HFFc6 (cell line): ENCODE measurements at places on chromosomes 5 and 9. TPM values are rescaled to one million over a fixed set of nuclear protein-coding genes. Genes with fewer than 3 reads are reported as not detected.

PITX1 gene
- 15.6 to 25.5 TPM (median 19.5 TPM) in 3 replicates for total RNA-seq

TNIP1 gene
- 85.9 to 103 TPM (median 89.0 TPM) in 3 replicates for total RNA-seq

ABLIM3 gene
- 25.3 to 49.9 TPM (median 31.1 TPM) in 3 replicates for total RNA-seq

SLC46A2 gene
- not detected in 3 replicates for total RNA-seq

PPP2R2B gene
- not detected in 3 replicates for total RNA-seq

ZSWIM6 gene
- 9.7 to 12.0 TPM (median 11.2 TPM) in 3 replicates for total RNA-seq

C5 gene
- 1.2 to 2.0 TPM (median 1.7 TPM) in 3 replicates for total RNA-seq

RANBP17 gene
- 3.9 to 9.3 TPM (median 5.0 TPM) in 3 replicates for total RNA-seq

CDKN2B gene
- total RNA-seq: 8.2 to 11.5 TPM (median 8.4 TPM) in 3 replicates

TAF11L10 gene
- total RNA-seq: not detected in 3 replicates

ASS1 gene
- 52.9 to 103 TPM (median 74.6 TPM) in 3 replicates for total RNA-seq

PCDHGA2 gene
- 1.5 to 3.7 TPM (median 2.3 TPM) in 3 replicates for total RNA-seq

CDH12 gene
- not detected in 3 replicates for total RNA-seq

BNIP1 gene
- total RNA-seq: 16.9 and 17.4 TPM in 2 replicates

FBN2 gene
- total RNA-seq: 180 to 253 TPM (median 185 TPM) in 3 replicates

DBH gene
- not detected in 2 replicates for total RNA-seq

IFNB1 gene
- not detected in 2 replicates for total RNA-seq

ALDH7A1 gene
- 79.7 to 97.3 TPM (median 89.2 TPM) in 3 replicates for total RNA-seq

HSD17B3 gene
- not detected in 3 replicates for total RNA-seq

HABP4 gene
- 19.1 to 23.8 TPM (median 19.7 TPM) in 3 replicates for total RNA-seq

SLC6A7 gene
- total RNA-seq: not detected in 3 replicates

WWC1 gene
- 3.2 to 8.4 TPM (median 4.6 TPM) in 3 replicates for total RNA-seq

DNAJC18 gene
- total RNA-seq: 15.9 to 18.2 TPM (median 16.9 TPM) in 3 replicates

MEGF10 gene
- not detected in 3 replicates for total RNA-seq

PCDHGB1 gene
- total RNA-seq: 2.6 to 4.3 TPM (median 2.7 TPM) in 3 replicates
